ENCODE measurements at places on chromosomes 3 and 15.

- no peak for DNase-seq
These were observed 295.8 kb upstream of the LRRN1 start for GRCh38 chr3:3503411-3503810.

DNA sequence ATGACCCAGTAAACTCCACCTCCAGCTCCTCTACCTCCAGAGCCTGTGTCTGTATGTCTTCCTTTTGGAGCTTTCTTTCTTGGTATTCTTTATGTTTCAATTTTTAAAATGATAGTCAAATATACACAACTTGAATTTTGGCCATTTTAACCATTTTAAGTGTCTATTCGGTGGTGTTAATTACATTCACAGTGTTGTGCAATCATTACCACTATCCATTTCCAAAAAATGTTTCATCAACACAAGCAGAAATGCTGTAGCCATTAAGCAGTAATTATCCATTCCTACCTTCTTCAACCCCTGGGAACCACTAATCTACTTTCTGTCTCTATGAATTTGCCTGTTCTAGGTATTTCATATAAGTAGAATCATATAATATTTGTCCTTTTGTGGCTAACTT is 194.5 kb upstream of the TSC22D2 start:
- DNase-seq, result no peak

GRCh38 chr3:123476967-123477750 is 28.3 kb upstream of the ADCY5 start:
- DNase-seq, result no peak

GRCh38 chr3:192833177-192833890 is 84.3 kb downstream of the MB21D2 start:
- DNase-seq, result peak; percentile 27
